ENCODE measurements at places on chromosomes 5 and 9.
A peak's percentile ranks its signal among the peaks of the same experiment; 100 is the strongest.

DNA sequence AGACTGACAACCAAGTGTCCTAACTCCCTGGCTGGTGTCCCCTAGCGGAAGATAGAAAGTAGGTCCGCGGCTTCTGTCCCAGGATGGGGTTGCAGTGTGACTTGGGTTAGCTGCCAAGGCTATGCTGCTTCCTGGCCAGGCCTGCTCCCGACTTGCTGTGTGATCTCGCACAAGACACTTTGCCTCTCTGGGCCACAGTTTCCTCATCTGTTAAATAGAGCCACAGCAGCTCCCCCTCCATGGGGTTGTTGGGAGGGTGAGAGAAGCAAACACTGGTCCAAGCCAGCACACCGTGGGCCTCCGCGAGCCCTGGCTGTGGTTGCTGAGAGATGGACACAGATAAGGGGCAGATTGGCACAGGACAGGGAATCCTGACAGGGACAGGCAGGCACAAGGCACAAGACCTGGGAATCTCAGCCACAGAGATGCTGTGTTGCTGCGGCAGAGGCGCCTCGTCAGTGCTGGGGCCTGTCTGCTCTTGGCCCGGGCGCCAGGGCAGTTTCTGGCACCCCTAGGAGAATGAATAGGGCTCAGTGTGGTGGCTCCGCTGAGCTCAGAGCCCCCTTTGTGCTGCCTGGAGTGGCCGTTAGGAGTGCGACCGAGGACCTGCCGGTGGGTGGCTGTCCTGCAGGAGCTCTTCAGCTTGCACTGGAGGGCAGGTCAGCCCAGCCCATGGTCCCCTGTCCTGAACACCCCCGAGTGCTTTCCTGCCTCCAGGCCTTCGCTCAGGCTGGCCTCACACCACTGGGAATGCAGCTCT, 1.8 kb upstream of the SH2D3C start:
- no peak for DNase-seq

DNA sequence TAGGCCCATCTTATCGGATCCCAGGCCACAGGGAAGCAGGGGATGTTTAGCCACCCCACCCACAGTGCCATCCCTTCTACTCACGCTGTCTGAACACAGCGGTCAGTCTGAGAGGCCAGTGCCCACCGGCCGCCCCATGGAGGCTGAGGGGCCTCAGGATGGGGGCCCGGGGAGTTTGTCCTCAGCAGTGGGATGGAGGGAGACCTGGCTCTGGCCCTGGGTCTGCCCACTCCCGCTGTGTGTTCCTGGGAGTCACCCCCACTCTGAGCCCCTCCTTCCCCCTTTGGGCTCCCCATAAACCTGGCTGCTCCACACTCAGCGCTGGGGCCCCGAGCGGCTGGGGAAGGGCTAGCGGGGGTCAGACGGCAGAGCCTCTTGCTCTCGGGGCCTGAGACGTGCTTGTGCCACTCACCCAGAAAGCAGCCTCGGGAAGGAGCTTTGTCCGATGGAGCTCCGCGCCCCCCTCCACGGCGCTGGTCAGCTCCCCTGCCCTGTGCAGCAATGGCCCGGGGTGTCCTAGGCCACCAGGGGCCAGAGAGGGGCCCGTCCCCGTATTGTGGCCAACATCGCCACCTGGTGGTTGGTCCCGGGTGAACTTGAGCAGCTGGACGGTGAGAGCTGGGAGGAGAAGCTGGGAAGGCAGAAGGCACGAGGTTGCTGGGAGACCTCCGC, 10.9 kb upstream of the LAMC3 start:
- no peak for DNase-seq

DNA sequence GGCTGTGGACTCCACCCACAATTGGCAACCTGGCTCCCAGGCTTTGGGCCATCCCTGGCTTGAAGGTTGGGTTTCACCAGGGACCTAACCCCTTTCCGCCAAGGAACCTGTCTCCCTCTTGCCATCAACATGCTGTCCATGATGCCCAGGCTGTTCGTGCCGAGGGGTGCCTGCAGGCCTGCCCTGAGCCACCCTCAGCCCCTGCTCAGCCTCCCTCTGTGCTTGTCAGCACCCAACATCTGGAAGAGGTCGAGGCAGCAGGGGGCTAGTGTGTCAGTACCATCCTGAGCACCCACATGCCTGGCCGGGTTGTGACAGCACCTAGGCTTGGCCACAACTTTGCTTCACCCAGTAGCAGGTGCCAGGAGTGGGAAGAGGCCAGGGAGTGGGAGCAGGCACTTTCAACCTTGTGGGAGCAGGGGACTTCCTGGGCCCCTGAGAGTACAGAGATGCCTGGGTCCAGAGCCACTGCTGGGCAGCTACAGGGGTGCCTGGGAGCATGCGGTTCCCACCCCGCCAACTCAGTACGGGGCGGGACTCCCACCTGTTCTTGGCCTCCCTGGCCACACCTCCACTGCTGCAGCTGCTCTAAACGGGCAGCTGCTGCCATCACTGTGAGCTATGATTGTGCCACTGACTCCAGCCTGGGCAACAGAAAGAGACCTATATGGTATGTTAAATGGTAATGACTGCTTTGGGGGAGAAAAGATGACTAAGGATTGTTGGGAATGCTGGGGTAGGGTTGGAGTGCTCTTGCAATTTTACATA, 6.3 kb downstream of the PDCD1LG2 start:
- no peak for DNase-seq

DNA sequence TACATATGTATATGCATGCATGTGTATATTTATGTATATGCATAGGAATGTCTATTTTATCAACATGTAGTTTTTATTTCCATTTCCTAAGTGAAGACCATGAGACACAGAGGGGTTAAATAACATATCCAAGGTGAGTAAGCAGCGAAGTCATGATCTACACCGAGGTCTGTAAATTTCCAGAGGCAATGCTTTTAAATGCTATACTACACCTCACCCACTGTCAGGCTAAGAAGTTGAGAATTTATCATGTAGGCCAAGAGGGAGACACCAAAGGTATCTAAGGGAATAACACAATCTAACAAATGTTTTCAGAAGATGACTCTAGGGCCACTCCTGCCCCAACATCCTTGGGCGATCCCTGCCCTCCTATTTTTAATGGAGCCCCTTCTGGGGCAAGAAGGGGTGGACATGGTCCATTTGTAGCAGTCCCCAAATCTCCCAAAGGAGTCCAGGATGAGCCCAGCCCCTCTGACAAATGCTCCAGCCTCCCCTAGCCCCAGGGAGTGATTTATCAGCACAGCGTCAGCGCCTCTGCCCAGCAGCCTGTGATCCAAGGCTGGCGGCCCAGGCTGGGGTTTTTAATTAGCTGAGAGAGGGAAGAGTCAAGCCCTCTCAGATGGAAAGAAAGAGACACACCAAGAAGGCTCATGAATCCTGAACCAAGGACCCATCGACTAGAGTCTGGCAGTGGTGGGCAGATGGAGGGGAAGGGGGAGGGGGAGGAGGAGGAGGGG, 339.9 kb downstream of the ASTN2 start:
- no peak for DNase-seq

DNA sequence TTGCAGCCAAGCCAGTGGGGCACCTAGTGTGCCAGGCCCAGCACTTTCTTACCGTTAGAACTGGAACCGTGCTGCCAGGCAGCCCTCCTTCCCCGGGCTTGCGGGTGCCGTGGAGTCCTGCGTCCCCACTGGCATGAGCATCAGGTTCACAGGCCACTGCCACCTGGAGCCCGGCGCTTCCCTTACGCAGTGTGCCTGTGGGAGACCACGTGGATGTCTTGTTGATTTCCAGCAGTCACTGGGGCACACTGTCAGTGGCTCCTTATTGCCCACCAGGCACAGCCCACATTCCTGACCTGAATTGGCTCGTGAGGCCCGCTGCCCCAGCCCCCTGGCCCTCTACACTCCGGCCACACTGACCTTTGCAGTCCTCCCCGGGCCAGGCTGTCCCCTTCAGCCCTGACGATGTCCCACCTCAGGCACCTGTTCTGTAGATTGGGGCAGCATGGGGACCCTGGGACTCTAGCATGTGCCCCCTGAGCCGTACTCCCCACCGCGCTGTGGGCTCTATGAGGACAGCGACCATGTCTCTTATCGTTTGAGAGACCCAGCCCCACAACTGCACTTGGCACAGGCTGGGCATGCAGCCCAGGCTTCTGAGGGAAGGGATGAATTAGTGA, 10.4 kb upstream of the CEL start:
- DNase-seq = no peak

DNA sequence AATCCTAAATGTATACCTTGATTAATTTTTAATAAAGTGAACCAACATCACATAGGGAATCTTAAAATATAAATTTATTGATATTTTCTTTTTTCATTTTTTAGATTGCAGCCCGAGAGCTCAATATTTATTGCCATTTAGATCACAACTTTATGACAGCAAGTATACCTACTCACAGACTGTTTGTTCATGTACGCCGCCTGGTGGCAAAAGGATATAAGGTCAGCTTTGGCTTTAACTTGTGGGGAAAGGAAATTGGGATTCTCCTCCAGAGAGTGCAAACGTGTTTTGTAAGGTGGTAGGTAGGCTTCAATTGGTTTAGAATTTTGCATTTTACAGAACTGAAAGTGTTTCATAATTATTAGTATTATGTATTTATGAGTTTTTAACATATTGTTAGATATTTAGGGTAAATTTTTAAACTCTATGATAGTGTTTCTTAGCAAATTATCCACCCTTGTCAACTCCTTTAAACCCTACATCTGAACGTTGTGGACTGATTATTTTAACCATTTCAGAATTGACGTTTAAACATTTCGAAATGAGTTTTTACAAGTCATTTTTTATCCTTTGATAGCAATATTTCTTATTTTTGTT, 17.5 kb upstream of the DHFR start:
- peak; percentile 6 for DNase-seq

DNA sequence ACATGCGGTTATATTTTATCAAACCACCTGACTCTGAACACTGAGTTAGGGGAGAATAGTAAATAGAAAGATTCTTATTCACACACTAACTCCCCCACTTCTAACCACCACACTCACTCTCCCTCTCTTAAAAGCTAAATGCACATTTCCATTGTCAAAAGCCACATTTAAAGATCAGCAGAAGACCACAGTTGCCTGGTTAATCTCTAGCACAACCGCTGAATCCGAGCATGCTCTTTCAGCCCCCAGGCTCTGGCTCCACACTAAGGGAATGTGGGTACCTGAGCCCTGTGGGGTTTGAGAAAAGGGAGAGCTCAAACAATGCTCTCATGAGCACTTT, 35.7 kb downstream of the PFDN1 start:
- no peak for DNase-seq

- no peak for DNase-seq
These were observed 68.2 kb upstream of the SMC2 start for GRCh38 chr9:104025945-104026344.

DNA sequence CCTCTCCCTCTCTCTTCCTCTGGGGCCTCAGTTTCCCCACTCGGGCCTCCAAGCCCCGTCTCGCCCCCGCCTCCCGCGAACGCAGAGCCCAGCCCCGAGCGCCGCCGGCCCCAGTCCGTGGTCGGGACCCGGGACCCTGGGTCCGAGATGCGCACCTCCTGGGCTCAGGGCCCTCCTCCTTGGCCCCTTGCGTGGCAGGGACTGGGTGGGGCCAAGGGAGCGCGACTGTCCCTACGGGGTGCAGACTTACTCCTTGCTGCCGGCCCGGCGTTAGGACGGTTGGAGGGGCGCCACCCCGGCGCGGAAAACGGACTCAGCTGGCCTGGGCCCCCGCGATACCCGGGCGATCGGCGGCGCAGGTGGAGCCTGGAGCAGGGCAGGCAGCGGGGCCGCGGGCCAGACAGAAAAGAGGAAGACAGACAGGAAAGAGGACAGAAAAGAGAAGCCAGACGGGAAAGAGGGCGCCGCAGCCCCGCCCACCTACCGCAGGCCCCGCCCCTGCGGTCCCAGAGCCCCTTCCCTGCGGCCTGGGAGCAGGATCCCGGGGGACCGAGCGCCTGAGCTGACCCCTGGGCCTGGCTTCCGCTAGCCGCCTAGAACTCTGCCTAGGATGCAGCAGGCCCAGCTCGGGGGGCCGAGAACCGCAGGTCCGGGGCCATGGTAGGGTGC, at the start of gene GBGT1:
TSS of gene GBGT1 (minus strand) at position 411 of the 669 bp plus-strand sequence. CDS start 1,502 bp downstream, outside the sequence.
- no peak for DNase-seq

GRCh38 chr5:67197536-67197935, 937 bp upstream of the CD180 start:
- no peak for DNase-seq

- no peak for DNase-seq
These were observed 45.6 kb upstream of the IER5L start for GRCh38 chr9:129223551-129224208.

DNA sequence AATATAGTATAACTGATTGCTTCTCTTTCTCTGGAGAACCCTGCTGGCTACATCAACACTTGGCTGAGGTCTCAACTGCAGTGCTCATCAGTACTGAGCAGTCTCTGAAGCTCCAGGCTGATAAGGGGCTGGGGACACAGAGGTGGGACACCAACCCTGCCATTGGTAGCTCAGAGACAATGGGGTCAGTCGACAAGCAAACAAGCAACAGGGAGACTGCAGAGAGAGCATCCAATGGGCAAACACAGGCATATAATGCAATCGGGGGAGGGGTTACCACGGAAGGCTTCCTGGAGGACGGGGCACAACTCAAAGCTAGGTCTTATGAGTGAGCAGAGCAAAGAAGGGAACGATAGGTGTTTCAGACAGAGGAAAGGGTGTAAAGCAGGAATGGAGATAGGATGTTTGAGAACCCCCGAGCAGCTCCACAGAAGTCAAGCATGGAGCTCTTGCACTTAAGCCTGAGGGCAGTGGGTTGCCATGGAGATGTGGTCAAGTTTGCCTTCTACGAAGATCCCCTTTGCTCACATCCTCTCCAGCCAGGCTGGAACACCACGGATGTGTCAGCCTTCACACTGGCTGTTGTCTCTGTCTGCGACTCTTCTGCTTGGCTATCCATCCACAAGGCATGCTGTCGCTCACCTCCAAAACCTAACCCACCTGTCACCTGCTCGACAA, 21.5 kb upstream of the AKNA start:
- no peak for DNase-seq

GRCh38 chr9:83649080-83649479, 26.1 kb downstream of the IDNK start:
- no peak for DNase-seq

GRCh38 chr9:28215536-28216299, 642.4 kb upstream of the C9orf72 start:
- peak; percentile 80 for DNase-seq

GRCh38 chr5:93886098-93886806, 144.9 kb upstream of the POU5F2 start:
- no peak for DNase-seq

DNA sequence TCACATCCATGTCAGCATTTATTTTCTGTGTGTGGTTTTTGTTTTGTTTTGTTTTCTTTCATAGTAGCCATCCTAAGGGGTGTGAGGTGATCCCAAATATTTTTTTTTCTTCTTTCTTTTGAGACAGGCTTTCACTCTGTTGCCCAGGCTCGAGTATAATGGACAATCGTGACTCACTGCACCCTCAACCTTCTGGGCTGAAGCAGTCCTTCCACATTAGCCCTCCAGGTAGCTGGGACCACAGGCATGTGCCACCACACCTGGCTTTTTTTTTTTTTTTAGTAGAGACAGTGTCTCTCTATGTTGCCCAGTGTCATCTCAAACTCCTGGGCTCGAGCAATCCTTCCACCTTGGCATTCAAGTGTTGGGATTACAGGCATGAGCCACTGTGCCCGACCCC, 59.1 kb downstream of the CDC42SE2 start:
- no peak for DNase-seq

GRCh38 chr5:119948162-119948561, 318.8 kb downstream of the FAM170A start:
- DNase-seq = no peak

- no peak for DNase-seq
These were observed 733.9 kb downstream of the PRELID2 start for GRCh38 chr5:145101246-145101645.

All from NCI-H1436 treated with DMSO at 0.1 percent for 48 hours (cell line).